Activated CD8-positive, alpha-beta memory T cell treated with anti-CD3 and anti-CD28 coated beads, Interleukin-2, amount 10 ng/mL, durations not matched to agents 7 days and 5 days (primary cell): ENCODE measurements at places on chromosomes 13 and 19. TPM values are rescaled to one million over a fixed set of nuclear protein-coding genes. Genes with fewer than 3 reads are reported as not detected.

ELAVL3 gene
- total RNA-seq = not detected

DNA sequence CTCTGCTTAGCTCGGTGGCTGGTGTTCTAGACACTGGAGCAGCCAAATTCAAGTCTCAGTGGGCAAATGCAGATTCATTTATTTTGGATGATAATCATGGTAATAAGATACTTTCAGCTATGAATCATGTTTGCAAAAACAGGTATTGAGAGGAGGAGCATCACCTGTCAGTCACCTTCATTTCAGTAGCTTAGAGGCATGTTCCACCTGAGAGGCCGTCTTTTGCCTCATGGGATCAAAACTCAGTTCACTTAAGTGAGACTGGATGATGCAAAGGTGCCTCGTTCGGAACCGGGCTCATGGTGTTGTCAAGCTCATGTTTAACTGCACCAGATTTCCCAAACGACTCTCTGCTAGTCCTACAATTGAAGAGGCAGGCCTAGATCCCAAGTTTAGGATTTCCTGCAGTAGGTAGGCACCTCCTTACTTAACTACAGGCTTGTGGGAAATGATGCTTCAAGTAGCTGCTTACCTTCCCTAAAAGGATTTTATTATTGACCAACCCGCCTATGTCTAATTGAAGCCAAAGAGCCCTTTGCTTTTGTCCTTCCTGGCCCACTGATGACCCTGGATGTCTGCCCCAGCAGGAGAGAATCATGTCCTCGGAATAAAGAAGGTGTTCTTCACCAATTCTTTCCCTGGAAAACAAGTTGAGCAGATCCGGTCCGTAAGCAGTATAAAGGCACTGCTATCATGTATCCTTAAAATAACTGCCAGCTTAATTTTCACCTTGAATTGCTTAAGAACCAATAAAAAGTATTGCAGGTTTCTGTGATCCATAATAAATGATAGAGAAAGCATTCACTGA, 60.0 kb downstream of the ZAR1L start:
- no peaks in the 10 kb centered on the region for H3K36me3 ChIP-seq
- H3K27me3 ChIP-seq = peaks cover 37% of the 10 kb centered on the region
- H3K4me3 ChIP-seq = no peak overlapping the region
- no peaks in the 10 kb centered on the region for H3K4me1 ChIP-seq
- no peak overlapping the region for H3K27ac ChIP-seq

OR7A10 gene
- not detected for total RNA-seq

GRCh38 chr13:44096901-44097300, 217.2 kb downstream of the LACC1 start:
- H3K27me3 ChIP-seq = peaks cover 19% of the 10 kb centered on the region
- H3K4me1 ChIP-seq = peaks cover 4% of the 10 kb centered on the region
- no peak for DNase-seq
- no peak overlapping the region for H3K27ac ChIP-seq
- no peak overlapping the region for H3K4me3 ChIP-seq
- H3K36me3 ChIP-seq = no peaks in the 10 kb centered on the region

- no peak for DNase-seq
- H3K4me1 ChIP-seq = peaks cover 2% of the 10 kb centered on the region
- no peak overlapping the region for H3K4me3 ChIP-seq
- peaks cover 22% of the 10 kb centered on the region for H3K27me3 ChIP-seq
- H3K36me3 ChIP-seq = peaks cover 4% of the 10 kb centered on the region
Observed at GRCh38 chr19:2577722-2578335, 101.9 kb downstream of the GADD45B start.

ANGPTL8 gene
- not detected for total RNA-seq

RFPL4AL1 gene
- not detected for total RNA-seq

DNA sequence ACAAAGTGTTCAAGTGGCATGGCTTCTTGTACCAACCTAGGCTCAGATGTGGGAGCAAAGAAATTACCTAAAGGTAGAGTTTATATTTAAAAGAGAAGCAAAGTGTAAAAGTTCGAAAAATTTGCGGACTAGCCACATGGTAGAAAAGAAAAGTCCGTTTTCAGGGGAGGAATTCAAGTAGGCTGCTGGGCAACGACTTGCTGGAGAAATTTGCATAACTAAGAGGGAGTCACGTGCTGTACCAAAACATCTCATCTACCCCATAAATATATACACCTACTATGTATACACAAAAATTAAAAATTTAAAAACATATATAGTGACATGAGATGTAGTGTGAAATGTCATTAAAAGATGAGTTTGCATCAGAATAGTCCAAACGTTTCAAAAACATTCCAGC, 2.1 kb upstream of the LAIR1 start:
- DNase-seq = no peak
- H3K27me3 ChIP-seq = peaks cover 28% of the 10 kb centered on the region
- H3K4me1 ChIP-seq = peaks cover 66% of the 10 kb centered on the region

DNA sequence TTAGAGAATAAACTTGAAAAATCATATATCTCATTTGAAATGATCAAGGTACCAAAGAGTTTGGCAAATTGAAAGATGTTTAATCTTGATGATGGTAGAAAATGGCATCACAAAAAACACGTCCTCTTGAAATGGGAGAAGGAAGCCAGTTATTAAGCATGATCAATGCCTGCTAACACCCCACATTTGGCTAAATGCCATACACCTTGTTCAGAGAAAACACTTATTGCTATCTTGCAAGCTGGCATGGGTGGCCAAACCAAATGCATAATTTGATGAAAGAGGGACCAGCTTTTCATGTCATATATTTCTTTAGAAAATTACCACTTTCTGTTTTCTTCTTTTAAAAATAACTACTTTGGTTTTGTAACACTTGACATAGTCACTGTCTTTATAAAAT, 141.3 kb downstream of the ZAR1L start:
- H3K4me3 ChIP-seq = no peak overlapping the region
- no peak for DNase-seq
- peaks cover 4% of the 10 kb centered on the region for H3K27me3 ChIP-seq
- no peaks in the 10 kb centered on the region for H3K4me1 ChIP-seq

- H3K4me1 ChIP-seq = no peaks in the 10 kb centered on the region
- H3K27me3 ChIP-seq = no peaks in the 10 kb centered on the region
- H3K27ac ChIP-seq = no peak overlapping the region
- peaks cover 3% of the 10 kb centered on the region for H3K36me3 ChIP-seq
- no peak overlapping the region for H3K4me3 ChIP-seq
- DNase-seq = no peak
Observed at GRCh38 chr19:45267296-45267695, 16.2 kb downstream of the MARK4 start.

GRCh38 chr19:10011974-10012373, 1.3 kb upstream of the RDH8 start:
- H3K4me3 ChIP-seq = no peak overlapping the region
- no peak for DNase-seq
- H3K36me3 ChIP-seq = peaks cover 3% of the 10 kb centered on the region
- H3K4me1 ChIP-seq = peaks cover 9% of the 10 kb centered on the region

DNA sequence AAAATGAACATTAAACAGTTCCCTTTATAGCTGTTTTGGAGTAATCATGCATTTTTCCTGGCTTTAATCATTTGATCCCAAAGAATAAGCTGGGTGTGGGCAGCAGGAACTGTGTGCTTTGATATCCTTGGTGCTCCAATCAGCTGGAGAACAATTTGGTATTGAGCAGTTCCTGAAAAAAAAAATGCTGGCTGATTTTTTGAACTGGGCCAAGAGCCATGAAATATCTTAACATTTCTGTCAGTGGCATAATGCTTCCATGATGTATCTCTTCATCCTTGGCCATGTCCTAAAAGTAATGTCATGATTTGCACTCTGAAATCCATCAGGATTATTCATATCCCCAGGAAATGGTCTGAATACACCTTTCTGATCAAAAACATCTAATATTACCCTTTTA, 134.7 kb downstream of the LHFPL6 start:
- H3K4me3 ChIP-seq = no peak overlapping the region
- no peak overlapping the region for H3K27ac ChIP-seq
- peaks cover 4% of the 10 kb centered on the region for H3K27me3 ChIP-seq
- H3K4me1 ChIP-seq = no peaks in the 10 kb centered on the region
- H3K36me3 ChIP-seq = no peaks in the 10 kb centered on the region
- DNase-seq = no peak

DNA sequence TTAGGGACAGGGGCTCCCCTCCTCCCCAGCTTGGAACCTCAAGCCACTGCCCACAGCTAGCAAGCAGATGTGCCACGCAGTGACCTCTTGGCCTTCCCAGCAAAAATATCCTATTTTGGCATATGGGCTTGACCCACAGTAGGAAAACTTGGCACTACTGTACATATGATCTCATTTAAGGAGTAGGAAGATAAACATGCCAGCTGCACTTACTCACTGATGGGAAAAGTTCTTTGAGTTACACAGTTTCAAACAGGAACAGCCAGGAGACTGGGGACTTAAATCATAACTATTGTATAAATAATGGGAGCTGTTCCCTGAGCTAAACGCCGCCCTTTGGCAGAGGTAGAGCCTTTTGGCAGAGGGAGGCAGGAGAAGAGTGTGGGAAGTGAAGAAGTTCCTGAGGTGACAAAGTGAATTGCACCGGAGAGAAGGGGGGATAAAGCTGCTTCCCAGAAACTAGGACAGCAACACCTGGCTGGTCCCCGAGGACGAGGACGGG, 6.1 kb downstream of the SACS start:
- no peaks in the 10 kb centered on the region for H3K4me1 ChIP-seq
- no peak for DNase-seq
- H3K27me3 ChIP-seq = peaks cover 24% of the 10 kb centered on the region
- no peaks in the 10 kb centered on the region for H3K36me3 ChIP-seq
- H3K4me3 ChIP-seq = no peak overlapping the region
- no peak overlapping the region for H3K27ac ChIP-seq

GRCh38 chr19:3324405-3324856, 42.0 kb upstream of the NFIC start:
- H3K27me3 ChIP-seq = no peaks in the 10 kb centered on the region
- DNase-seq = peak; percentile 84
- H3K4me1 ChIP-seq = no peaks in the 10 kb centered on the region
- H3K36me3 ChIP-seq = no peaks in the 10 kb centered on the region

DNA sequence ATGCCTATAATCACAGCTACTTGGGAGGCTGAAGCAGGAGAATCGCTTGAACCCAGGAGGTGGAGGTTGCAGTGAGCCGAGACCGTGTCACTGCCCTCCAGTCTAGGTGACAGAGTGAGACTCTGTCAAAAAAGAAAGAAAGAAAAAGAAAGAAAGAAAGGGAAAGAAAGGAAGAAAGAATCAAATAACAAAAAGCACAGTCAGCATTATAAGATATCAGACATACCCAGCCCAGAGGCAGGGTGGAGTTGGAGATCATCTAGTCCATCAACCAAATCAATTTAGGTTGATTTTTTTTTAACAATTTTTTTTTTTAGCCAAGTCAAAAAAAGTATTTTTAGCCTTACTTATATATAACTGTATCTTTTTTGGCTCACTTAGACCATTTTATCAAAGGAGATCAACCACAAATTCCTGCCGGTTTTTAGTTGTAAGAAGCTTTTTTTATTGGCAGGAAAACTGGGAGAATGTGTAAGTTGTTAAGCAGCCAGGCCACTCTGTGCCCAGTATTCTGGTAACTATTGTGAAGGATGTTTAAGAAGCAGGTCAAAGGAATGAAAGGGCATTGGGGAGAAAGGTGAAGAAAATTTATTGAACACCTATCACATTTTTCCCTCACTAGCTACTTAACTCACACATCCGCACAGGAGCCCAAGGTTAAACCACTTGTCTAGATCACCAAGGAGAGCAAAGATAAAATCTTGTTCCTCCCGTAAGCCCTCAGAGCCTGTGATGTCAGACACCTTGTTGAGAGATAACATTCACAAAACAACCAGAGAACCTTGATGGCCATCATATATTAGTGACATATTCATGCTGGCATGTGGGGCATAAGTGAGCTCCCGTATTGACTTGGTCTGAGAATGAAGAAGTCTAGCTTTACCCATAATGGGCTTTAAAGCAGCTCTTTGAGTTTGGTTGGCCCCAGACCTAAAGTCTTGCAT, 91.8 kb downstream of the COL4A2 start:
- no peaks in the 10 kb centered on the region for H3K36me3 ChIP-seq
- no peak for DNase-seq
- H3K4me3 ChIP-seq = no peak overlapping the region
- no peaks in the 10 kb centered on the region for H3K4me1 ChIP-seq

RPS15 gene
- 1,331 TPM for total RNA-seq

GRCh38 chr19:29587059-29587458, 19.0 kb upstream of the POP4 start:
- H3K36me3 ChIP-seq = no peaks in the 10 kb centered on the region
- peak overlapping the region; percentile 85 for H3K27ac ChIP-seq
- DNase-seq = no peak
- peaks cover 47% of the 10 kb centered on the region for H3K4me1 ChIP-seq
- peak overlapping the region; percentile 12 for H3K4me3 ChIP-seq
- peaks cover 30% of the 10 kb centered on the region for H3K27me3 ChIP-seq

GRCh38 chr19:13839938-13840304, 37.0 kb upstream of the NANOS3 start:
- H3K27ac ChIP-seq = peak overlapping the region; percentile 95
- peak overlapping the region; percentile 90 for H3K4me3 ChIP-seq
- no peak for DNase-seq
- peaks cover 42% of the 10 kb centered on the region for H3K36me3 ChIP-seq
- H3K4me1 ChIP-seq = peaks cover 47% of the 10 kb centered on the region

S1PR2 gene
- 6.1 TPM for total RNA-seq

DNA sequence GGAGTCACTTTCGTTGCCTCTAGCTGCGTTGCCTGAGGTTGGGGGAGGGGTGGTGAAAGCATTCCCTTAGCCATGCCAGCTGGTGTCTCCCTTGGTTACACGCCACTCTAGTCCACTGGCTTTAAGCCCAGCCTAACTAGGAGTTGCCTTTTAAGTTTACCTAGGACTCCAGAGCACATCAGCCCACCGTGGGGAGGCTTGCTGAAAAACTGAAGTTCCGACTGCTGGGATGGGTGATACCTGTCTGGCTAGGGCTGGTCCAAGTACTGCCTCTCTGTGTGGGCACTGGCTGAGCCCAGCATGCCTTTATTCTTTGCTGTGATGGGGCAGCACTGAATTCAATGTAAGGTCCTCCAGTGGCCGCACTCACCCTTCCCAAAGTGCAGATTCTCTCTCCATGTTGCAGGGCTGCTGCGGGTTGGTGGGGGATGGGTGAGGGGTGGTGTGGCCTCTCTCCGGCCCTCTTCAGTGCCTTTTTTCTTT, 11.8 kb upstream of the CEACAM1 start:
- H3K4me3 ChIP-seq = no peak overlapping the region
- no peaks in the 10 kb centered on the region for H3K36me3 ChIP-seq
- H3K27ac ChIP-seq = no peak overlapping the region
- H3K27me3 ChIP-seq = peaks cover 4% of the 10 kb centered on the region
- DNase-seq = peak; percentile 35

DNA sequence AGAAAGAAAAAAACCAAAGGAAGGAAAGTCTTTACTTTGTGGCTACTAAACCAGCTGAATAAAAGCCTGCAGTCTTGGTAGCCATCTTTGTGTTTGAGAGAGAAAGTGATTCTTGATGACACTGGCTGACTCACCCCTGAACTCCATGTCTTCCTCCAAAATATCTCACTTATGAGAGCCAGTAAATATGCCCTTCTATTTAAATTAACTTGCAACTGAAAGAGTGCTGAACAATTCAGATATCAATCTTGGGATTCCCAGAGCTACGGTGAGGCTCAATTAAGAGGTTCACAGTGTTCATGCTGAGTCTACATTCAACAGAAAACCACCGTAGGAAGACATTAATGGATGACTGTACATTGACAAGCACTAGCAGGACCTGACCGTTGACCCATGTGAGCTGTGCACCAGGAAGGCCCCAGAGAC, 57.9 kb downstream of the KCTD12 start:
- no peak overlapping the region for H3K4me3 ChIP-seq
- peaks cover 14% of the 10 kb centered on the region for H3K27me3 ChIP-seq
- no peak overlapping the region for H3K27ac ChIP-seq
- peaks cover 3% of the 10 kb centered on the region for H3K4me1 ChIP-seq

P2RY11 gene
- total RNA-seq = 36.0 TPM
